ENCODE measurements at places on chromosomes 7 and 10.

DNA sequence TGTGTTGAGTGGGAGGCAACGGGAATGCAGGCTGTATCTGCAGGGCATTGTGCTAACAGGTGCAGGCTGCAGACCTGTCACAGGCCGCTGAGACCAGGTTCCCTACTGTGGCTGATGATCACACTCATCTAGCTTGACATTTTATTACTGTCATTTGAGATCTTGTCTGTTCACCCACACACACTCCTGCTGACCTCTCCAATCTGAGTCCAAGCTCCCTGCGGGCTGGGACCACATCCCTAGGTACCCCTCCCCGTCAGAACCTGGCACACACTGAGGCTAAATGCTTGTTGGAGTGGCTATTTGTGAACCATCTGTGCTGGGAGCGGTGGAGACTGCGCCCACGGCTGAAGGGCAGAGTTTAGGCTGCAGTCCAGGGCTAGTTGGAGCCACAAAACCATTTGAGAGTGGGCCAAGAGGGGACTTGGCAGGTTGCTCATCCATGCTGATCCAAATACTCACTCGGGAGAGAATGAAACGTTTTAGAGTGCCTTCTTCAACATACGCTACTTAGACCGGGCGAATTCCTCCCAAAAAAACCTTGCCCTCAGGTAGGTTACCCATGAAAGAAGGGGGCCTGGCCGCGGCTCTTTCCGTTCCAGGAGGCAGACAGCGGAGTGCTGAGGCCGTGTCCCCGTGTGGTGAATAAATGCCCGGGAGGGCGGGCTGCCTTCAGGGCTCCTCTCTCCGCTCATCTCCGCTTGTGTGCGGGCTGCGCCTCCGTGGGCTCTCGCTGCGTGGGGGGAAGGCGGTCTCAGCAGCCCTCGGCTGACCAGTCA is 164.4 kb downstream of the RGS10 start:
- no peak for DNase-seq

GRCh38 chr7:28726555-28726954 is 231.6 kb downstream of the TRIL start:
- no peak for DNase-seq

GRCh38 chr7:94908323-94909178 is 1.2 kb downstream of the PPP1R9A start:
- peak; percentile 53 for DNase-seq

GRCh38 chr7:35524112-35524804 is 170.7 kb downstream of the HERPUD2 start:
- DNase-seq = no peak

DNA sequence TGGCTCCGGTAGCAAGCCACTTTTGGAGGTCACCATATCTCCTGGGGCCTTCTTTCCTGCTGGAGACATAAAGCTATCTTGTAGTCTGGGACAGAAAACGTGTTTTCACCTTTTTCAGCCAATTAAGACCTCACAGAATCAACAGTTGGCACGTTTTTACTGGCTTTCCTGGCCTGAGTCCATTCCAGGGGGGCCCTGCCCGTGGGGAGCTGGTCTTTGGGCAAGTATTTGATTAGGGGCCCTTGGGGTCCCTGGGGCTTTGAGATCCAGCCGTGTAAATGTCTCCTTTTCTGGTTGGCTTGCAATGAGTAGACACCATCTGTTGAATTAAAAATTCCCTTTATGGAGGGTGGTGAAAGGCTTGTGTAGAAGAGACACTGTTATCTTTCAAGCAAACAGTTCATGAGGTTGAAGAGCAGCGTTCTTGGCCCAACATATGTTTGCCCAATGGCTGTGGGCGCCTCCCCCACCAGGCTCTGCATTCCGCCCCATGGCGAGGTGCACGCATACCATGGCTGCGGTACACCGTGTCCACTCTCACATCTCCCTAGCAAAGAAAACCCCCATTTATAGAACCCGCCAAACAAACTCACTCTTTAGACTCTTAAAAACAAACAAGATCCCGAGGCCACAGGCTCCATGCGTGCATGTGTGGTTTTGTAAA is 593.2 kb downstream of the LRMDA start:
- DNase-seq = no peak

GRCh38 chr10:132463333-132464255 is 66.6 kb downstream of the PWWP2B start:
- DNase-seq = no peak

- no peak for DNase-seq
These were observed 466.0 kb downstream of the KIF20B start for GRCh38 chr10:90167174-90168064.

Measured in WERI-Rb-1 (cell line).